ENCODE measurements at places on chromosomes 5 and 9.

DNA sequence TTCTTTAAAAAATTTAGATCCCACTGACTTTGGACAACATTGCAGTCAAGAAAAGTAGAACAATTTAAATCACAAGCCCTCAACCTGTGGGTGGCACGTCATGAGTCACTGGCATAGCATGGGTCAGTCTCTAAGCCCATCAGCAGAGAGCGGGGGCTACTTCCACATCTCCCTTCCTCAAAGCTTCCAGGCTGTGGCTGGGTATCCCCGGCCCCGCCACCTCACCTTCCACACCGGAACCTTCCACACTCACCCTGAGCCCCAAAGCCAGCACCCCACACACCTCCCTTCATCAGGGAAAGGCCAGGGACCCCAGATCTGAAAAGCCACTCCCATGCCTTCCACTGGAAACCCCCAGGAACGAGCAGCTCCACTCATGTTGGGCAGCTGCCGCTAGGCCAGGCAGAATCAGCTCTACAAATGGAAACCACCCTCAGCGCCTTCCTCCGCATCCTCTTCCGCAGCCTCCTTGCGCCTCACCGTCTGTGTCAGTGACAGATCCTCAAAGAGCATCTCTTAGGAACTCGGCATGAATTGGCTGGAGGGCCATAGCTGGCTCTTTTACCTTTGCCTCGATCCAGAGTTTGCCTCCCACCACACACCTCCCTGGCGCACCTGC is 156.5 kb downstream of the ERCC6L2 start:
- DNase-seq, result no peak

DNA sequence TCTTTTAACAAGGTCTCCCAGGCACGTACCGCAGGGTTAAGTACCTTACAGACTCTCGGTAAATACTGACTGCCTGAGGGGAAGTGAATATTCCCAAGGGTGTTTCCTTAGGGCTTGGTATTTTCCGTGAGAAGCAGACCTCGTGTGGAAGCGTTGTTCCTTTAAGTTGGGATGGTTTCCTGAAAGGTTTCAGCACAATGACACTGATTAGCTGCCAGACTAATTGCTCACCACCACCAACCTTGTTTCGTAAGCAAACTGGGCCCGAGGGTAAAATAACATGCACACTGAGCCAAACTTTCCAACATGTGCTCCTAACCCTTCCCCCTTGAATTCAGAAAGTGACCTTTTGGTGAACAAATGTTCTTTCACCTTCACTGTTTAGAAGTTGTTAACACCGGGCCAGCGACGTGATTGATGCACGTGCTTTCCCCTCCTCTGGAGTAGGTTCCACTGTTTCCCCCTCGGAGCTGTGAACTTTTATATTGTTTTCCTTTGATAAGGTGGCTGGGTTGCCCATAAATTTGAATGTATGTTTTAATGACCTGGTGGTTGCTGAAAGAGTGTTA is 128.1 kb upstream of the RPS23 start:
- no peak for DNase-seq

DNA sequence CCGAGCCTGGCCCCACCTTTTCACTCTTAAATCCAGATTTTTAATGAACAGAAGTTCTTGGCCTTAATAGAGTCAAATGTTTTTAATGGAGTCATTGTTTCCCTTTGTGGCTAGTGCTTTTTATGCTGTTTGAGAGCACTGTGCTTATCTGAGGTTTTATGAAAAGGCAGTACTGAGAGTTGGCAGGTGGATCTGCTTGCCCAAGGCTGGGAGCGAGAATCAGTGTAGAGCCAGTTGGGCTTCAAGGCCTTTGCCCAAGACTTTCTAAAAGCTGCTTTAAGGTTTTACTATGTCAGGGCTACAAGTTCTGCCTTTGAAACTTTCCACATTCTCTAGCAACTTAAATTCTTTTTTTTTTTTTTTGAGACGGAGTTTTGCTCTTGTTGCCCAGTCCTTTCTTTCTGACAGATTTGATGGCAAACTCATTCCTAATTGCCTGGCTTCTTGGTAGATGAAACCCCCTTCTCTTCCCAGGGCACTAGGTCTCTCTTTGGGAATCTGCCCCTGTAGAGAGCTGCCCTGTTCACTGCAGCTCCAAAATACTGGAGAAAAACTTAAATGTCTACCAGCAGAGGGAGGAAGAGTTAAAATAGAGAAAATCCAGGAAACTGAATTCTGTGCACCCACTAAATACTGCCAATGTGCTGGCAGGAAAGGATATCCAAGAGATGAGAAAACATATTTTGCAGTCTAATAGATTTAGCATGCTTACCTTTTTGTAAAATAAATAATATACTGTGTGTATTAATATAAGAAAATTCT is 36.9 kb upstream of the CDK20 start:
- no peak for DNase-seq

DNA sequence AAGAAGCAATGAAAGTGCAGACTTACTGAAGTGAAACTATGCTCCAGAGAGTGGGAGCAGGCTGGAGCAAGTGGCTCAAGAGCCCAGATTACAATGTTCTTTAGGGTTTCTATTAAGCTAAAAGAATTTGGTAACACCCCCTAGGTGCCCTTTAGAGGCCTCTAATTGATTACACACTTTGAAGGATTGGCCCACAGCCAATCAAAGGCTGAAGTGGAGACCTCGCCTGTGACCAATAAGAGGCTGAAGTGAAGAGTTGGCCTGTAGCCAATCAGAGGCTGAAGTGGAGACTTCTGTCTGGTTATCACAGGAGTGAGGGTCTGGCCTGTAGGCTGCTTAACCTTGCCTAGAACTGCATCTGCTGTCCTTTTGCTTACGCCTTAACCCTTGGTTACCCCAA is 46.7 kb upstream of the SPATA31C2 start:
- DNase-seq, result no peak

DNA sequence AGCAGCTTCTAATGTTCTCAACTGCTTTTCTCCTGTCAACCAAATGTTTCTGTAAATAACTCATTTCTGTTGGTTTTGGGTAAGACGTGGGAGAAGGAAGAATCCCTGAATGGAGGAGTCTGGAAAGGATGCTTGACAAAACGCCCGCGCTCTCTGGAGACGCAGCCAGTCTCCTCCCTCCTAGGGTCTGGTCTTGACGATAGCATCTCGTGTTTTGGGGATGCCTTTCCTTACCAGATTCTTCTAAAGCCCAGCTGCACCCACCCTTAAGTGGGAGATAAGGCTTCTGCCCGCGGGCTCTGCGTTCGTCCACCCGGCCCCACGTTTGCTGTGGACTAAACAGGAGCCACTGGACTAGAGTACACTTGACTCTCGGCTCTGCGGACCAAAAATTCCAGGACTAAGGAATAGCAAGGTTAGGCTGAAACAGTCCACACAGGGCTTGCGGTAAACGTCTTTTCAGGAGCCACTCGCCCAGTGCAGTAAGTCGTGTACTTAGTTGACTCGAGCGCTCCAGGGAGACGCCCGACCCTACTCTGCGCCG is 491 bp upstream of the CTSL start:
- DNase-seq, result no peak

- no peak for DNase-seq
These were observed at the start of gene PCDHGA5 for GRCh38 chr5:141363952-141364660. TSS of gene PCDHGA5 (plus strand) at chr5:141364162. CDS start at chr5:141364331, 169 bp downstream.

GRCh38 chr9:100515578-100516494 is 42.9 kb downstream of the TMEFF1 start:
- no peak for DNase-seq

DNA sequence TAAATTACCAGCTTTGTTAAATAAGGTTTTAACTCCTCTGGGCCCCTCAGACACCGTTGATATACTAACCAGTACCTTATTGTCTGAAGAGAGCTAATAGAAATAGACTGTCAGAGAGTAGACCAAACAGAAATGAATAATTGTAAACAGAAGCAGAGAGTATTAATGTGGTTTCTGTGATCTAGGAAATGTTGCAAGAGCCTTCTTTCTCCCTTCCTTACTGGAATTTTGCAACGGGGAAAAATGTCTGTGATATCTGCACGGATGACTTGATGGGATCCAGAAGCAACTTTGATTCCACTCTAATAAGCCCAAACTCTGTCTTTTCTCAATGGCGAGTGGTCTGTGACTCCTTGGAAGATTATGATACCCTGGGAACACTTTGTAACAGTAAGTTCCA is 5.1 kb downstream of the TYRP1 start:
- DNase-seq, result no peak

- peak; percentile 65 for DNase-seq
These were observed 1.4 kb upstream of the ADAMTSL2 start for GRCh38 chr9:133532937-133533668.

DNA sequence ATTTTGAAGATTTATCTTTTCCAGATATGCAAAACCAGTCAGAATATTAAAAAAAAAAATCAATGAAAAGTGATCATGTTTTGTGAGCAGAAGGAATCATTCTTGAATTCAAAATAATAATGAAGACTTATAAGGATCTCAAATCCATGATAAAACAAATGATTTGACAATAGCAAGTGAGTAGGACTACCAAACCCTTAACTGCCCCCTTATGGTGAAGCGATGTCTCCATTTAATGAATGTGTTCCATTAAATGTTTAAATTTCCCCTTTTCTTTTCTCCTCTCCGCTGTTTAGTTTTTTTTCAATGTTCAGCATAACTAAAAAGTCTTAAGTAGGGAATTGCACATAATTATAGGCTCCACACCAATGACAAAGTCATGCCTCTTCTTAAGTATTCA is 12.2 kb upstream of the MARCHF3 start:
- DNase-seq, result peak; percentile 27

GRCh38 chr5:5788793-5789192 is 366.3 kb downstream of the ICE1 start:
- no peak for DNase-seq

DNA sequence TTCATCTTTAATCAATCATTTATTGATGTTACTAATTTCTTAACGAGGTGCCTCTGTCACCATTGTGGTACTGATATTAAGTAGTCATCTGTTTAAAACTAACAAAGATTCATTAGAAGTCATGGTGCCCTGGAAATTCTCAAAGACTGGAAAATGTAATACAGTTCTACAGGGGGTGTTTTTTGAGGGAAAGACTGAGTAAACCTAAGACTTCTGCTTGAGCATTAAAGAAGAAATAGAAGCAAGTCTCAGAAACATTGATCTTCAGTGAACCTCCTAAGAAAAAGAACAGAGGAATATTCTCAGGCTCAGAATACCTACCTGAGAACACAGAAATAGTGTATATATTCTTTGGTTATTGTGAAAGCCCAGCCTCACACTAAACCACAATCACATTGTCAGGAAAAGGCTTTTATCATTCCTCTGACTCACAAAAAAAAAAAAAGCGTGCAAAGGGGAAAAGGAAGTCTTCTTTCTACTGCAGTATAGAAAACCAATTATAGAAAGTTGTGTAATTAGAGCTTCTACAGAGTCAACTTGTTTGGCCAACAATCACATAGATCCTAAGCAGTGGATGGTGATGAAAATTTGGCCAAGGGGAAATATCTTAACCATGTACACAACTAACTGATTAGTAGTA is 60.8 kb downstream of the HINT1 start:
- DNase-seq, result no peak

DNA sequence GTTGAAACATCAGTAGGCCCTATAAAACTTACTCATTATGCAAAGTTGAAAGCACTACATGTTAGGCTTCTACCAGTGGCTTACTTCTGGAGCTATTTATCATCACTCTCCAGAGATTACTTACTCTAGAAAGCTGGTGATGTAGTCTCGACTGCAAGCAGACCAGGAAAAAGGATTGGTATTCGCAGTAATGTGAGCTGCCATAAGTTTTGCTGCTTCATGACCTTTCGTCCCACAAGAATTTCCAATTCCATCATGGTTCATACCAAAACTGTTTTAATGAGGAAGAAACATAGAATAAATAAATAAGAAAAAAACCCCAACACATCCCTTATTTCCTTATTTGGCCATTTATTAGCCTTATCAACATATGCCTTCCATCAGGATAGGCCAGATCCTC is 181.9 kb downstream of the ADAMTS6 start:
- no peak for DNase-seq

- no peak for DNase-seq
These were observed 11.5 kb upstream of the SLC31A2 start for GRCh38 chr9:113139225-113139829.

DNA sequence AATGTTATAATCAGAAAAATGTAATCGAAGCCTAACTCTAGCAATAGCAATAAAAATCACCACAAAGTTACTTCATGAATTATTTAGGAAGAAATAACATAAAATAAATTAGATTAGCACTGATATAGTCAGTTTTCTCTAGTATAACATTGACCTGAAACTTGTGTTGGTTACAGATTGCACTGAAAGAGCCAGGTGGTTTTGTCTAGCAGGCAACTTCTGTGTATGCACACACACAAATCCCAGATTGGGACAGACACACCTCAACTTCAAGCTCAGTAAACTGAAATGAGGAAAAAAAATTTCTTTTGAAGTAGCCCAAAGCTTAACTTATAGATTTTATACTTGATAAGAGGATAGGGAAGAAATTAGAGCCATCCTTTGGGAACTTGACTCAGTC is 129.3 kb downstream of the EFNA5 start:
- DNase-seq, result no peak

- DNase-seq, result no peak
These were observed 63.4 kb downstream of the ALDH7A1 start for GRCh38 chr5:126531543-126532120.

GRCh38 chr9:110041452-110041851 is 166.5 kb downstream of the C9orf152 start:
- no peak for DNase-seq

DNA sequence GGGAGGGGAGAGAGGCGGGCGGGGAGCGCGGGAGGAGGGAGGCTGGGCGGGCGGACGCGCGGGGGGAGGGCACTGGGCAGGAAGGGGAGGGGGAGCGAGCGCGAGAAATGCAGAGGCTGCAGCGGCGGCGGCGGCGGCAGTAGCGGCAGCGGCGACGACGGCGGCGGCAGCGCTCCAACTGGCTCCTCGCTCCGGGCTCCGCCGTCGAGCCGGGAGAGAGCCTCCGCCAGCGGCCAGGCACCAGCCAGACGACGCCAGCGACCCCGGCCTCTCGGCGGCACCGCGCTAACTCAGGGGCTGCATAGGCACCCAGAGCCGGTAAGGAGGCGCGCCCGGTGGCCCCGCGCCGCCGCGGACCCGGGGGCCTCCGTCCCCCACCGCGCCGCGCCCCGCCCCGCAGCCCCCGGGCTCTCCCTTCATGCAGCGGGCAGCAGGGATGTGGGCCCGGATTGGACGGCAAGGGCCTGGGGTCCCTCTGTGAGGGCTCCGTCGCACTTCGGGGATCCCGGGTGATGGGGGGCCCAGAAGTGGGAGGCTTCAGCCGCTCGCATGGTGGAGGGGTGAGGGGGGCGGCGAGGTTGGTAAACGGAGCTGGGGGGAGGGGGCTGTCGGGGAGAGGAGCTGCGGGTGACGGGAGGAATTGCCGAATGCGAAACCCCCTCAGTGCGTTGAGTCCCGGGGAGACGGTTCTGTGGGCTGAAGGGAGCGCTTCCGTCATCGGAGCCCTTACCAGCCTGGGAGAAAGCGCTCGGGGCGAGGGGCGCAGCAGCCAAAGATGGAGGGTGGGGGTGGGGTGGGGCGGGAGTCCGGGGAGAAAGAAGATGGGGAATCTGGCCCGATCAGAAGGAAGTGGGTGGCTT is at the start of gene BASP1:
Gene BASP1 (plus strand): TSS at position 139 of the 860 bp plus-strand sequence. CDS start 57,586 bp downstream, outside the sequence.
- peak; percentile 89 for DNase-seq

GRCh38 chr9:4299005-4299795 is 668 bp downstream of the GLIS3 start:
- peak; percentile 10 for DNase-seq

- no peak for DNase-seq
These were observed 26.2 kb upstream of the CTNNAL1 start for GRCh38 chr9:109039539-109039938.
